ENCODE measurements at places on chromosomes 13 and 19.

GRCh38 chr19:9668544-9668943 is 6.4 kb downstream of the ZNF562 start:
- no peak for DNase-seq

DNA sequence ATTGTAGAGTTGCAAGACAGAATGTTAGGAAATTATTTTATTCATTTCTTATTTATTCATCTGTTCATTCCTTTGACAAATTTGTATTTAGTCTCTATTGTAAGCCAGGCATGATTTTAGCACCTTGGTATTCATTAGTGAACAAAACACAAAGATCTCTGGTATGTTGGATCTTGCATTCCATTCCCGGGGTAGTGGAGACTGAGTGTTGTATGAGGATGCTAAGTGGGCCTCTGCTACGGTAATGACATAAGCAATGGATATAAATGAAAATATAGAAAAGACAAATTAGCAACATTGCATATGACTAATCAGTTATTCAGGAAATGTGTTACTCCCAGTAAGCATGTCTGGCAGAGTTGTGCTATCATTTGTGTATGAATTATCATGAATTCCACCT is 449.3 kb downstream of the PCDH17 start:
- no peak for DNase-seq

GRCh38 chr13:40673414-40673813 is 7.0 kb upstream of the FOXO1 start:
- no peak for DNase-seq

DNA sequence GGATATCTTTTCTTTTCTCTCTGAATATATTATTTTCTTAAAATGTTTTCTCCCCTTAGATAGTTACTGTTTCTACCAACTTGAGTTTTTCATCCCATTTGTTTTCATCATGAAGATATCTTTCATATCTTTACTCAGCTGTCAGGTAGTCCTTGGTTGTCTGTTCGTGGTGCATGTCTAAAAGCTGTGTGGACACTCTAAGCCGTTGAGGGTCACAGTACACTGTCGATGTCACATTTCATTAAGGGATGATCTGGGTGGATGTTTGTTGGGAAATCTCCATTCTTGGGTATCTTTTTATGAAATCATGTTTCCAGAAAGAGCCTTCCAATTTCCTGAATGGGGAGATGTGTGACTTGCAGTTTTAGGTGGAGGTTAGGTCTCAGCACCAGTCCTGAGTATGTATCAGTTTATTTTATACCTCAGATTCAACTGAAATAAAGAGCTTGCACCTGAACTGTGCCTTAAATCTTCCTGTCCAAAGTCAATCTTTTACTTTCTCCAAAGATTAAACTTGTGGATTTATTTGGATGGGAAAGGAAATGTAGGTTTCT is 23.2 kb downstream of the ZMYM2 start:
- no peak for DNase-seq

DNA sequence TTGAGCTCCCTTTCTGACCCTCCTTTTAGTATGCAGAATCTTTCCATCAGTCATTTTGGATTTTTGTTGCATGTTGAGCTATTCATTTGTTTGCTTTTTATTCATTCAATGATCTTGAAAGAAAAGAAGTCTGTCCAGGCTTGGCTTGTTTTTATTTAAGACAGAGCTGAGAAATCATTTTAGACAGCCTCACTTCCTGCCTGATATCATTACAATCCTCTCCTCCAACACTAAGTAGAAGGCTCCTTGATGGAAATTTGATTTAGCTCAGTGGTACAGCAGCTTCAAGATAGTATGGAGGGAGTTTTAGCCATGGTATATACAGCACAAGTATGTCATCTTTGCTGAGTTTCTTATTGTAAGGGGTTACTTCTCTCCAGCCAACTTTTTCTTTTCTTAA is 28.4 kb downstream of the MBNL2 start:
- DNase-seq: no peak

DNA sequence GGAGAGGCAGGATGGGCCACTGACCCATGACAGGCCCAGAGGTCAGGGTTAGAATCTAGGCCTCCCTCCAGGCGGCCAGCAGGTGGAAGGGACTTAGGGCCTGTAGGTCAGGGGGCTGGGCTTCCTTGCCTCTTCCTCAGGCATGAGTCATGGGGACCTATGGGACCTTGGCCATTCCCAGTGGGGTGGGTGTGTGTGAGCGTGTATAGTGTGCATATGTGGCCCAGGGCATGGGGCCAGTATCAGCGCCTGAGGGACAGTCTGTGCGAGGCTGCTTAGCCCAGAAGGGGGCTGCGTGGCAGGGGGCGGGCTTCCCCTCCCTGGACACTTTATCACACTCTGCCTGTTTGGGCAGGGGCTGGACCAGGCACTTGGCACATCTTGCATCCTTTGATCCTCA is 13.3 kb downstream of the KCTD15 start:
- DNase-seq: peak; percentile 48

GRCh38 chr13:94369972-94370436 is 109.5 kb downstream of the DCT start:
- no peak for DNase-seq

DNA sequence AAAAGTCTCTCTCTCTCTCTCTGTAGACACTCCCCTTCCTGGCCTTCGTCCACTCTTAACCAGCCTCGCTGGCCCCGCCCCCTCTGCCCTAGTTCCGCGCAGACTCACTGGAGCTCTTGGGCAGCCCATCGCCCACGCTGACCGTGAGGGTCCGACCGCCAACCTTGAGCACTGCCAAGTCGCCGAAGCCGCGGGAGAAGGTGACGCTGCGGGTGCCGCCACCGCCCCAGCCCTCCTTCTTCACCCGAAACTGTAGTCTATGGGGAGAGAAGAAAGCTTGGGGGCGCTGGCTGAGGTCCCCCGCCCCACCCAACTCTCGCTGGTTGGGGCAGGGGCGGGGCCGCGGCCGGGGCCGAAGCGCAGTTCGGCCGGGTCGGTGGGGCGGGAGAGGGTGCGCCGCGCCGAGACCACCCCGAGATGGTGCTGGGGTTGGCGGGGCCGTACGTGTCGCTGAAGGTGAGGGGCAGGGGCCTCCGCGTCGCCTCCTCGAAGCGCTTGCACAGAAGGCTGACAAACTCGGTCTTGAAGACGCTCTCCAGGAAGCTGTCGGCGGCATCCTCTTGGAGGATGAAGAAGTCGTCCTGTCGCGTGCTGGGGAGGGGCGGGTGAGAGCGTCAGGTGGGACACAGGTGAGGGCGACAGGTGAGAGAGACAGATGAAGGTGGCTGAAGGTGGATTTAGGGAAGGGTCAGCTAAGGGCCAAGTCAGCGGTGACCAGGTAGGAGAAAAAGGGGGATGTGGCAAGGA is 12.6 kb upstream of the ZNF414 start:
- peak; percentile 92 for DNase-seq

DNA sequence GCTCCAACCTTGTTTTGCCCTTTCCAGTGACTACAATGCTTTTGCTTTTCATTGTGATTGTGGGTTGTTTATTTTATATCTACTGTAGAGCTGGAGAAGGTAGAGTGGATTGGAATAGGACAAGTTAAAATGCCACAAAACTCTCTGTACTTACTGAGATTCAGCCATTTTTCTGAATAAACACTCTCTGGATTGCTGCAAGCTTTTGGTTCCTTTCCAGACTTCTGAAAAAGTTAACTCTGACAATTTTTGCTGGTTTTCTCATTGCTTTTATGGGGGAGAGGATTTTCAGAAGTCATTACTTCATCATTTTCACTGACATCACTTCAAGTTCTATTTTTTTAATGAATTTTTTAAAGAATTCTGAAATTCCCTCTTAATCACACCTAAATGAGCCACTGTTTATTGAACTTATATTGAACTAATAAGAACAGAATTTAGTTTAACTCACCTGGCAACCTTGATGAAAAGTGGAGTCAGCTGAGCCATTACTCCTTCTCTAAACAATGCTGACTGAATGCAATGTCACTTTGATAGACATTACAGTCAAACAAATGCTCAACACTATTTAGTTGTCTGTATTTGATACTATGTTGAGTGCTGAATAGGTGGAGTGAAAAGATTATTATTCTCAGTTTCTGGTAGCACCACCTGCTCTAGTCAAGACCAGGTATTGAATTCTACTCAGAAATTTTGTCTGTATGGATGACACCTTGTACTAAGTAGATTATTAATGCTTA is 303.5 kb downstream of the DLEU7 start:
- no peak for DNase-seq

GRCh38 chr19:14494411-14494810 is 1.5 kb downstream of the GIPC1 start:
- no peak for DNase-seq

GRCh38 chr13:104737713-104738112 is 1671.5 kb upstream of the SLC10A2 start:
- DNase-seq: peak; percentile 10

- peak; percentile 19 for DNase-seq
Observed at GRCh38 chr13:21576426-21576825, 27.5 kb downstream of the MICU2 start.

GRCh38 chr13:110343241-110343865 is 36.3 kb downstream of the COL4A2 start:
- DNase-seq: no peak

- DNase-seq: peak; percentile 21
Observed at GRCh38 chr19:14563989-14564651, 7.7 kb downstream of the NDUFB7 start.

GRCh38 chr19:48152551-48152950 is 17.6 kb downstream of the LIG1 start:
- DNase-seq: peak; percentile 53

DNA sequence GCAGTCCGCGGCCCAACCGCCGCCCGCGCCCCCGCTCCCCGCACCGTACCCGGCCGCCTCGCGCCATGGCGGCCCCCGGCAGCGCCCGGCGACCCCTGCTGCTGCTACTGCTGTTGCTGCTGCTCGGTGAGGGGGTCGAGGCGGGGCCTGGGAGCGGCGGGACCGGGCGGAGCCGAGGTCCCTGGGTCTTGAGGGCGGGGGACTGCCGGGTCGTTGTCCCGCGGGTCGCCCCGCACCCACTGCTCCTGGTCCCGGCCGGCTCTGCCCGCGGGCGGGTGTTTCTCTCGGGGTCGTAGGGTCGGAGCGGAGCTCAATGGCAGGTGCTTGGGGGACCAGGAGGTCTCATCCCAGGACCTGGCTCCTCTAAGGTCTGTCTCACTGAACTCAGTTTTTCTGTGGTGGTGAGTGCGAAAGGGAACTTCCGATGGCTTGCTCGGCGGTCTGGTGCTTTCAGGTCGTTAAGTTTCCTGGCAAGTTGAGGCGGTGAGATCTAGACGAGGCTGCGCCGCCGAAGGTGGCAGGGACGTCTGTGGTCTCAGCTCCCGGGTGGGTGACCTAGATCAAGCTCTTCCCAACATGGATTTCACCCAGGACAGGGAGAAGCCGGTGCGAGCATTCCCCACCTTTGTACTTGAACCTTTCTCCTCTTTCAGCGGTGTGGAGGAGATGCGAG is 467 bp downstream of the LAMP1 start:
- peak; percentile 15 for DNase-seq

- no peak for DNase-seq
Observed at GRCh38 chr13:44434766-44435141, 61.1 kb downstream of the SERP2 start.

DNA sequence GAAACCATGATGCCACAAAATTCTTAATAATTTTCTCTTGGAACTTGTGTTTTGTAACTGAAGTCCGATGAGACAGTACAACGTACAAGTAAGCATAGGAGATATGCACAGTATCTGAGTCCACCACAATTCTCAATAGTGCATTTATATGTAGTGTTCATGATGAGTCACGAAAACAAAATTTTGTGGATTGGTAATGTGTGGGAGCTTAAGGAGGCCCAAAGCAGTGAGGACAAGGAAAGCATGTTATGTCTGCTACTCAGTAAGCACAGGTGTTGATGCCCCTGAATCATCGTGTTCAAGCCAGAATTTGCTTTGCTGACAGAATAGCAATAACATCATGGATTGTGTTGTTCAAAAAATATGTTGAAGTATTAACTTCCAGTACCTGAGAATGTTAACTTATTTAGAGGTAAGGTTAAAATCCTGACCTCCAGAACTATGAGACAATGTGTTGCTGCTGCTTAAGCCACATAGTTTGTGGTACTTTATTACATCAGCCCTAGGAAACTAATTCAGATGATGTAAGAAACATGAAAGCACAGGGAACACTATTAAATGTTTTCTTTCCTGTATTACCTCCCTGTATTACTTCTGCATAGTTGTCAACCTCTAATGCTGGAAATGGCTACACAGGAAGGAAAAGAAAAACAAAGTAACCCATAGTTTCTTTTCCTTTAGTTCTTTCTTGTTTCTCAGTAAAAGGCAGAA is 201.3 kb downstream of the SLITRK6 start:
- DNase-seq: no peak

DNA sequence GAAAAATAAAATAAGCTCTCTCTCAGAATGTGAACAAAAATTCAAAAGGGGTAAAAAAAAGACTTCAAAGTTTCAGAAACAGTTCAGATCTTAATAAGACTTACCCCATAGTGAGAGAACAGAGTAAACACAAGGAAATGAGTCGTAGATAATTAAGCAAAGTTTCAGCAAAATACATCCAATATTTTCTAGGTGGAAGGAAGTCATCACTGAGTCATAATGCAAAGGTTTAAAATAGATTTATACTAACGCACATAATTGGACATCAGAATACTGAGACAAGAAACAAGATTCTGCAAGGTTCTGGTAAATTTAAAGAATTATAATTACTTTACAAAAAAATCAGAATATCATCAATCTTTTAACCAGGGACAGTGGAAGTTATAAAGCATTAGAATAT is 1370.7 kb upstream of the ATXN8OS start:
- DNase-seq: peak; percentile 9

- DNase-seq: peak; percentile 83
Observed at GRCh38 chr19:45402298-45403061, 2.4 kb downstream of the PPP1R13L start.

- DNase-seq: no peak
Observed at GRCh38 chr13:22200440-22200839, 529.6 kb downstream of the FGF9 start.

DNA sequence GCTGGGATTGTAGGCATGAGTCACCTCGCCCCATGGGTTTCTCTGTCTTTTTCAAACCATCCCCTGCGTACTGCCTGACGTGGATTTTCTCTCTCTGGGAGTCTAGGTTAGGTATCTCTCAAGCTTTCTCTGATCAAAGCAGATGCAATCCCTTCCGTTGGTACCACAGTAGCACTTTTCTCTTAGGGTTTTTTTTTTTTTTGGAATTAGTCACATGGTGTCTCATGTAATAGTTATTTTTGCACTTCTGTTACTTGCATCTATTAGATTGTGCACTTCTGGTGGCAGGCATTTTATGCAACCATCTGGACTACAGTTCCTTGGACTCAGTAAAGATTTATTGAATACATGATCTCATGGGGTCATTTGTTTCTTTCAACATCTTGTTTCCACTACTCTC is 72.1 kb downstream of the GPC6 start:
- peak; percentile 22 for DNase-seq

GRCh38 chr13:30880856-30881155 is 25.3 kb upstream of the MEDAG start:
- peak; percentile 87 for DNase-seq
